ENCODE measurements at places on chromosomes 11 and 22.

GRCh38 chr11:5808500-5809121 lies at the start of gene OR52N2:
Gene OR52N2 (plus strand): TSS chr11:5808924. CDS start chr11:5820336, 11,412 bp downstream.
- peak; percentile 66 for DNase-seq

- DNase-seq: no peak
Measured at GRCh38 chr11:116519499-116519898, 253.3 kb downstream of the BUD13 start.

- no peak for DNase-seq
Measured at GRCh38 chr11:70501933-70502540, 103.7 kb downstream of the CTTN start.

- DNase-seq: no peak
Measured at GRCh38 chr11:69923196-69923595, 104.0 kb upstream of the FGF3 start.

- peak; percentile 79 for DNase-seq
Measured at GRCh38 chr11:122141725-122142124, 25.7 kb upstream of the BLID start.

DNA sequence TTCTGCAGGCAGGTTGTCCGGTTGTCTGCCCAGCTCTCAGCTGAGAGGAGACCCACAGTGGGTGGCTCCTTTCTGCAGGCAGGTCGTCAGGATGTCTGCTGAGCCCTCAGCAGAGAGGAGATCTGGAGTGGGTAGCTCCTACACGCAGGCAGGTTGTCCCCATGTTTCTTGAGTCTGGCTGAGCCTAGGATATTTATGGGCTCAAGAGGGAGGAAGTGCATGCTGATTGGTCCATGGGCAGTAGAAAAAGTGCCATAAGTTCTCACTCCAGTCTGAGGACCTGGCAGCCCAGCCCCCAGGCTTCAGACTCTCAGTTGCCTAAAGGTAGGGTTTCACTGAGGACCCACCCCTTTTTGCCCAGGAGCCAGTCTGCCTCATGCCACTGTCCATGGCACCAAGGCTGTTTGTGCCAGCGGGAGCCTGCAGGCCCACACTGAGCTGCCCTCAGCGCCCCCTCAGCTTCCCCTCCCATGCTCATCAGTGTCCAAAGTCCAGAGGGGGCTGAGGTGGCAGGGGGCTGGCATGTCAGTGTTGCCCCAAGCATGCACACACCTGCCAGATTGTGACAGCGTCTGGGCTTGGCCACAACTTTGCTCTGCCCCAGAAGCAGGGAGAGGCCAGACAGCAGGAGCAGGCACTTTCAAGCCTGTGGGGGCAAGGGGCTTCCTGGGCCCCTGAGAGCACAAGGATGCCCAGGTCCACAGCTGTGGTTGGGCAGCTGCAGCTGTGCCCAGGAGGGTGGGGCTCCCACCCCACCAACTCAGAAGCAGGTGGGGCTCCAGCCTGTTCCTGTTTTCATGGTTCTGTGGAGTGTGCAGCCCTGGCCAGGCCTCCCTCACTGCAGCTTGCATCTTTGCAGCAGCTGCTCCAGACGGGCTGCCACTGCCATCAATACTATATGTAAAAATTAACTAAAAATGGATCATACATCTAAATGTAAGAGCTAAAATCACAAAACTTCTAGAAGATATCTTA lies 3.8 kb upstream of the RNF141 start:
- DNase-seq: no peak

DNA sequence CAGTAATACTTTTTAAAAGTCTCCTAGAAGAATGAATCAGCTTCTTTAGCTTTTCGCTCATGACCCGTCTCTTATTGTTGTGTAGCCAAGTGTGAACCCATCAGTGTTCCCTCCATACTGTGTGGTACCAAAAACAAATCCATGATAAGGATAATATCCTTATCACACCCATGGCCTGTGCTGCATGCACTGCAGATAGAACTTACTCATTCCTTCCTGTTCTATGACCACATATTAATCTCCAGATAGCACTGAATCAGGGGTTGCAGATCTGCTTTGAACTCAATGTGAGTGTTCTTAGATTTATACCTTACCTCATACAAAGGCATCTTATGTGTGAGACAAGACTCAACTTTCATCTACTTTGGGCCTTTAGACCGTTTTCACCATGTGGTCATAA lies 373.4 kb downstream of the JRKL start:
- DNase-seq: no peak

DNA sequence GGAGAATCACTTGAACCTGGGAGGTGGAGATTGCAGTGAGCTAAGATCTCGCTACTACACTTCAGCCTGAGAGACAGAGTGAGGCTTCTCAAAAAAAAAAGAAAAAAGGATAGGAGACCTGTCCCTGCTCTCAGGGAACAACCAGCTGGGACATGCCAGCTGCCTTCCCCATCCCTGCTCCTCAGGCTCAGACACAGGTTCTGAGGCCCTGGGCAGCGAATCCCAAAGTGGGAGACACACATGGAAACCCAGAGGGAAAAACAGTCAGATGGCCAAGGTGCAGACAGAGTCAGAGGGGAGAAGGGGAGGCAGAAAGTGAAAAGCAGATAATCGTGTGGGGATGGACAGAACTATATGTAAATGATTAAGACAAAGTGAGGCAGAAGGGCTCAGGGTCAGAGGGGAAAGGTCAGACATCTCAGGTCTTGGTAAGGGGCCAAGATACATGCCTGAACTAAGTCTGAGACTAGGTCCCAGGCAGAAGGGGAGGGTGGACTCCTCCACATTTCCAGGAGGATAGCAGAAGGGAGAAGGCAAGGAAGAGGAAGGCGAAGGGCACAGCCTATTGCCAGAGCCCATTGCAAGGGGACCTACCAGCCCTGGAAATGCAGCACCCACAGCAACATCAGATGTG lies 14.2 kb downstream of the STARD10 start:
- no peak for DNase-seq

DNA sequence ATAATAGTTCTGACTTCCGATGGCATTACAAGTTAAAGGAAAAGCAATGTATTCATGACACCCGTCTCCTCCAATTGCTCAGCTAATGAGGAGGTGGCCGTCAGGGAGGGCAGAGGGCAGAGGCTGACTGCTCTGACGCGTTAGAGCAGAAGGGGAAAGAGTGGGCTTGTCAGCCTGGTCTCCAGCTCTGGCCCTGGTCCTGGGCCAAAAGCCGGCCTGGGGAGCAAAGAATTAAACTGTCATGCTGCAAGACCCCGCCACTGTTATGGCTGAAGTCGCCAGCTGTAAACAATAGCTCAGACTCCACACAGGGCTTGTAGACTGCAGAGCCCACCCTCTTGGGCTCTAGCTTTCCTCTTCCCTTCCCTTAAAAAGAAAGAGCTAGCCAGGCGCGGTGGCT lies 119.7 kb downstream of the NAT10 start:
- DNase-seq: no peak

DNA sequence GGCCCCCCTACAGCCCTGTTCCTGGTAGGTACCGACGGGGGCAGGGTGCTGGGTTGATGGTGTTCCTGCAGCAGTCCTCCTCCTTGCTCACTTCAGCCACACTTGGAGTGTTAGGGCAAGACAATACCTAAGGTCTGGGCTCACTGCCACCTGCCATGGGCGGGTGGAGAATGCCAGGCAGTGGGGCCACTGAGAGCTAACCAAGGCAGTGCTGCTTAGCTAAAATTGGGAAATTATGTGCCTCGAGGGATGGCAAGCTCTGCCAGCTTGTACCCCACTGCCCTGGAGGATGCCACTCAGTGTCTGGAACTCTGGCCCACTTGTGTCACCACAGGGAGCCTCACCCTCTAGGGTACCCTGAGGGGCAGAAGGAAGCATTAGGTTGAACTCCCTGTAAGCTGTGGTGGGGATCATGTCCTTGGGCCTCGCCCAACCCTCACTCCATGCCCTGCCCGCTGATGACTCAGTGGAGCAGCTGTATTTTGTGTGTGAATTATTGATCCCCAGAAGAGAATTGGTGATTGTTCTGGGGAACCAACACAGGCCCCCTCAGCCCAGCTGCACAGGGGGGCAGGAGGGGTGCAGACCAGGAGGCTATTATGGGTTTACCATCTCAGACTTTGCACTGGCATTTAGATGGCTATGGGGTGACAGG lies 17.7 kb downstream of the PHLDB1 start:
- DNase-seq: peak; percentile 58

Measured in globus pallidus (tissue), 1 donor.